ENCODE measurements at places on chromosomes 12 and 14. TPM values are rescaled to one million over a fixed set of nuclear protein-coding genes. Genes with fewer than 3 reads are reported as not detected.
A peak's percentile ranks its signal among the peaks of the same experiment; 100 is the strongest.

Gene C14orf180
- 0.26 TPM for total RNA-seq

Gene SRGAP1
- total RNA-seq: 13.5 TPM

Gene SPIC
- total RNA-seq: not detected

Gene TMEM253
- 4.3 TPM for total RNA-seq

Gene P2RX2
- not detected for total RNA-seq

Gene TMCC3
- 6.1 TPM for total RNA-seq

Gene TM7SF3
- total RNA-seq: 82.8 TPM

Gene ATP2A2
- 248 TPM for total RNA-seq

Gene TFCP2
- total RNA-seq: 31.8 TPM

Gene TEDC1
- 10.8 TPM for total RNA-seq

Gene GPR162
- total RNA-seq: 12.3 TPM

GRCh38 chr12:28328967-28329366 lies 138.7 kb downstream of the CCDC91 start:
- DNase-seq: no peak

DNA sequence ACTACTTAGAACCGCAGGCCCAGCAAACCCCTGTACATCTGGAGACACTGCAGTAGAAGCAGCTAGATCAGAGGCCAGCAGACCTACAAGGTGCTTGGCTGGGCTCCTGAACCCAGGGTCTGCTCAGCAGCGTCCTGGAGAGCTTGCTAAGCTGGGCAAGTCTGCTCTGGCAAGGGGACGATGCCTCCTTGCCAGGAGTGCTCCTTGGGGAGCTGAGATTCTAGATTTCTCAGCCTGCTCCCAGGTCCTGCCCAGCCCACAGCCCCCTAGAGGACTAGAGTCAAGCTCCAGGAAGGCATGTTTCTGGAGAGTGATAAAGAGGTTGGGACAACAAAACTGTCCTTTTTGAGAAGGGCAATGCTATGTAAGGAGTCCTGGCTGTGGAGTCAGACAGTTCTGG lies 60.3 kb downstream of the HSPB8 start:
- DNase-seq: no peak

- DNase-seq: no peak
Measured at GRCh38 chr12:3398196-3398789, 92.7 kb upstream of the PRMT8 start.

DNA sequence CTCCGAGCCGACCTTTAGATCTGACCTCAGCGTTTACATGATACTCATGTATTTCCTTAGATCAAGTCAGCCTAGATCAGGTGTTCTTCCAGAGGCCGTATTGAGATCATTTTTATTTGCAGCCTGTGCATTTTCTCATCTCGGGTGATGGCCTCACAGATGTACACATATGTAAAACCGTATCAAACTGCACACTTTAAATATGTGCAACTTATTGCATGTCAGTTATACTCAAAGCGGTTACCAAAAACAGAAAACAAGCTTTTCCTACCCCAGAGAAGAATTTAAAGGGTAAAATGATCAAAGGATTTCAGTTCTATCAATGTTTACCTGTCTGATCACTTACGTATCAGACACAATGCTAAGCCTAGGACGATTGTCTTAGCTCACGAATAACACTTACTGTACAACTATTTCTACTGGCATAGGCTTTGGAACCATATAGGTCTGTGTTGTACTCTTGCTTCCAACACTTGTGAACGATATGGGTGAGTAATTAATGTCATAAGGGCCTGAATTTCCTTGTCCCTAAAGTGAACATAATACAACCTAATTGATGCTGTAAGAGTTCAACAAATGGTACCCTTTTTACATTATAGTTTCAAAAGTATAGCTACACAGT lies 628 bp upstream of the LLPH start:
- no peak for DNase-seq

DNA sequence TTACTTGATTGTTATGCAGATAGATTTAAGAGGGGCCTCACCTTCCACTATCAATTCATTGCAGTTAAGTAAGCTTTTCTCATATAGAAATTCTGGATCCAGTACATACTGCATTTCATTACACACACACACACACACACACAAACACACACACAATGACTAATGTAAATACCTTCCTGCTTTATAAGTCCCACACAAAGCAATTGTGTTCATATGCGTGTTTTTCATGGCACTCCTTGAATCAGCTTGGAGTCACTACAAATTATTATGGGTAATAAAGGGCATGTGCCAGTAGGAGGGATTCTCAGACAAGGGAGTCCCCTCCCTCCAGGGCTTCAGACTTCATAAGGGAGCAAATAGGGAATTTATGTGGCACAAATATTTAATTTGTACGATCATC lies 4.5 kb downstream of the MIPOL1 start:
- no peak for DNase-seq

- no peak for DNase-seq
Measured at GRCh38 chr12:12926571-12927071, 25.3 kb downstream of the GPRC5D start.

DNA sequence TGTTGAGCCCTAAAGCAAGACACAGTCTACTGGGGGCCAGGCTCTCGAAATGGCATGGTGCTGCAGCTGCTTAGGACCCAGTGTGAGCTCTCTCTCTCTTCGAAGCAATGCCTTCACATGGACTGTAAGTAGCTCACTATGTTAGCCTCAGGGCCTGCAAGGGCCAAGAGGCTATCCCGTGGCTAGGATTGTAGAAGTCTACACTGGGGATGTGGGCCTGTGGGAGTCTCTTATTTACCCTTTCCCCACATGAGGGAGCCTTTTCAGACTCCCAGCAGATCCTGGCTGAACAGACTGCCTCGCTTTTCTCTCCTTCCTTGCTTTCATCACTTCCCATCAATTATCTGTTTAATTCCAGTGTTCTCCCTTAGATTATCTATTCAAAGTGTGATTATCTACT lies 101.4 kb downstream of the GPR65 start:
- no peak for DNase-seq

DNA sequence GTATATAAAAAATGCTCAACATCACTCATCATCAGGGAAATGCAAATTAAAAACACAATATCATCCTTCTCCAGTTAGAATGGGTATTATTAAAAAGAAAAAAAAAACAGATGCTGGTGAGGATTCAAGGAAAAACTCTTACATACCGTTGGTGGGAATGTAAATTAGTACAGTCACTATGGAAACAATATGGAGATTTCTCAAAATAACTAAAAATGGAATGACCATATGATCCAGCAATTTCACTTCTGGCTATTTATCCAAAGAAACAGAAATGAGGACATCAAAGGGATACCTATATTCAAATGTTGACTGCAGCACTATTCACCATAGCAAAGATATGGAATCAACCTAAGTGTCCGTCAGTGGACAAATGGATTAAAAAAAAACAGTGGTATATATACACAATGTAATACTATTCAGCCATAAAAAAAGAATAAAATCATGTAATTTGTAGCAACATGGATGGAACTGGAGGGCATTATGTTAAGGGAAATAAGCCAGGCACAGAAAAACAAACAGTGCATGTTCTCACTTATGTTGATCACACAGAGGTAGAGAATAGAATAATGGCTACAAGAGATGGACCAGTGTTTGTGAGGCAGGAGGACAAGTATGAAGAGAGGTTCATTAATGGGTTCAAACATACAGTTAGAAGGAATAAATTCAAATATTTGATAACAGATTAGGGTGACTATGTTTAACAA lies 14.4 kb upstream of the PRR4 start:
- DNase-seq: no peak

DNA sequence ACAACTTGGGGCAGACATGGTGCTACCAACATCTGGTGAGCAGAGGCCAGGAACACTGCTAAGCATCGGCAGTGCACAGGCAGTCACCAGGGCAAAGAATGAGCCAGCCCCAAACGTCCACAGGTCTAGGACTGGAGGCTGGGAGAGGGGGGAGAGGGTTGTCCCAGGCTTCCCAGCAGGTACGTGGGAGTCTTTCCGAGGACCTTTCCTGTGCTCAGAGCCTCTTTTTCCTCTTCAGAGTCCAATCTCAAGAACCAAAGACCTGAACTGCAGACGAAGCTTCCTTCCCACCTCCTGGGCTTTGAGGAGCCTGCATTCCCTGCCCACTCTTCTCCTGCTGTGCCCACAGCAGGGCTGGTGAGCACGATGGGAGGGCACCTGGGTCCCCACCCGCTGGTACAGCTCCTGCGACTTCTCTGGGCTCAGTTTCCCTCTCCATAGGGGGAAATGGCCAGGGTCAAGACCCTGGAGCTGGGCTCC lies 48.7 kb downstream of the DLK1 start:
- no peak for DNase-seq

- DNase-seq: peak; percentile 25
Measured at GRCh38 chr14:49992901-49993339, 100.0 kb downstream of the ARF6 start.

DNA sequence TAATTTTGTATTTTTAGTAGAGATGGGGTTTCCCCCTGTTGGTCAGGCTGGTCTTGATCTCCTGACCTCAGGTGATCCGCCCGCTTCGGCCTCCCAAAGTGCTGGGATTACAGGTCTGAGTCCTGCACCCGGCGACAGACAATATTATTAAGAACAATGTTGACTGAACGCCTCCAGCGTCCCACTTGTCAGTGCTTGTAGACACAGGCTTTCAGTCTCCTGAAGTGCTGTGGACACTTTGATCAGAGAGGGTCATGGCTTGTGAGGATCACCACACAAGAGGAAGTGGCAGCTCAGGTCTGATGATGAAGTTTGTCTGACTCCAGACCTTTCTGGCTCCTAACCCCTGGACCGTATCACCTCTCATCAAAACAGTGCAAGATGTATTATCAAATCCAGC lies 114.6 kb downstream of the CHST11 start:
- no peak for DNase-seq

DNA sequence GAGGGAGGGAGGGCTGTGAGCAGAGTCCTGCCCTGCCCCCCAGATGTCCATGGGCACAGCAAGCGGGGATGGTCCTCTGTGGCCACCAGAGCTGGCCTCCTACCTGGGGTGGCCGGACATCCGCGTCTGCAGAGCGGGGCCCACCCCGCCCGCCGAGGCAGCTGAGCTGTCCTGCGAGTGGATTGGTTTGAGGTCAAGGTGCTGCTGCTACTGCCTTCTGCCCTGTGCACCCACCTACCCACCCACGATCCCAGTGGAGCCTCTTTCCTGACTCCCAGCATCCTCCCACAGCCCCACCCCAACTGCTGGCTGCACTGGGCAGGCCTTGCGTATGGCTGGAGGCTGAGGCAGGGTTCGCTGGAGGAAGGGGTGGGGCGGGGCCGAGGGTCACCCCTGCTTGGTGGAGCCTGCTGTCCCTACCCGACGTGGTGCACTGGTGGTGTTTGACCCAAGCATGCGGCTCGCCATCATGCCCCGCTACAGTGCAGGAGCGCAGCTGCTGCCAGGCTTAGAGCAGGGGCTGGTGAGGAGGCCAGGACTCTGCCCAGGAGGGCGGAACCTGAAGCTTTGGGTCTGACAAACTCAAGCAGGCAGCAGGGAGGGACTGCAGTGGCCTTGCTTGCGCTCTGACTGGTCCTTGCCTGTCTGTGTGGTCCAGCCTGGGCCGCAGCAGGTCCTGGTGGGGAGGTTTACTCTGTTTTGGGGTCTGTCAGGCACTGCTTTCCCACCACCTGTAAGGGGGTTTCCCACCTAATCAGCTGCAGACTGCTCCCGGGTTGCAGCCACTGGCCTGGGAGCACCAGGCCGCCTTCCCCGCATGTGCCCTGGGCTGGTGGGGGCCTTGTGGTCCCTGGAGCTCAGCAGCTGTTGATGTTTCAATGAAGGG lies 23.7 kb downstream of the CEP170B start:
- no peak for DNase-seq

DNA sequence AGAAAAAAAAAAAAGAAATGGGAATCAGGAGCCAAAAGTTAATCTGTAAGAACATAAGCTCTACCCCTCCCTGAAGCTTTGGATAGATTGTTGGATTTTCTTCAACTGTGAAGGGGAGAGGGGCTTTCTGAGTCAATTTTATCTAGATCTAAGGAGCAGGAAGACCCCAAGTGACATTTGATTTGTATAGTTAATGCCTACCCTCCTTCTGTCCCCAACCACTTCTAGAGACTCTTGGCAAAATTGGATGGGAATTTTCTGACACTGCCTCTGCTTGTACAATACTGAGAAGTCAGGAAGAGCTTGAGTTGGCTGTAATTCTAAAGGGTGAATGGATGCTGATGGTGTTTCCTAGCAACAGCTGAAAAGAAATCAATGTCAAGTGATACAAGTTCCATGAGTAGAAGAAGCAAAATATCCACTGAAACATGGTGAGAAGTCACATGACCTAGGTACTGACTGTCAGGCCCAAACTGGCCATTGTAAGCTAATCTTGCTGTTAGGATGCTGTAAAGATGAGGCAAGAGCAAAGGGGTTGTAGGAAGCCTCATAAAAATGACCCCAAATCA lies 42.2 kb downstream of the NDUFA12 start:
- DNase-seq: no peak

- no peak for DNase-seq
Measured at GRCh38 chr14:53338192-53338591, 185.1 kb upstream of the DDHD1 start.

- no peak for DNase-seq
Measured at GRCh38 chr12:62758216-62758615, 176.7 kb downstream of the PPM1H start.

- DNase-seq: no peak
Measured at GRCh38 chr14:36683083-36683724, 21.5 kb downstream of the PAX9 start.

DNA sequence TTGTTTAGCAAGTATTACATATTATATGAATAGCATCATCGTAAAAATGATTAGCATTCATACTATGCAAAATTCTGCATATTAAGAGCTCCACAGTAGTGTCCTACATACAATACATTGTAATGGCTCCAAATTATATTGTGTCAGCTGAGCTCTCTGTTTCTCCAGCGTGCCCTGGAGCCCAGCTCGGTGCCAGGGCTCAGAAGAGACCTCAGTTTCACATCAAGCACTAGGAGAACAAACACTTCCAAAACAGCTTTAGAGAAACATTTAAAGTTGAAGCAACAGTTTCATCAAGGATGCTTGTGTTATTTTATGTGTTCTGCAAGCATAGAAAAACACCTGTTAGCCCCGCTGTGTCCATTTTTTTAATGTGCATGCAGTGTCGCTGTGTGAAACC lies 456.9 kb downstream of the EGLN3 start:
- DNase-seq: no peak

DNA sequence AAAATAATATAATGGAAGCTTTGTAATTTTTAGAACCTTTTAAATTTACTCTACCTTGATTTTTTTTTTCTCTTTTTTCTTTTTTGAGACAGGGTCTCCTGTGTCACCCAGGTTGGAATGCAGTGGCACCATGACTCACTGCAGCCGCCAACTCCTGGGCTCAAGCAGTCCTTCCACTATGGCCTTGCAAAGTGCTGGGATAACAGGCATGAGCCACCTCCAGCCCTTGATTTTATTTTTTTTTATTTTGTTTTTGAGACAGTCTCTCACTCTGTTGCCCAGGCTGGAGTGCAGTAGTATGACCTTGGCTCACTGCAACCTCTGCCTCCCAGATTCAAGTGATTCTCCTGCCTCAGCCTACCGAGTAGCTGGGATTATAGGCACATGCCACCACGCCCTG lies 65.3 kb upstream of the TRAF3 start:
- no peak for DNase-seq

GRCh38 chr12:20376984-20377383 lies 8.6 kb downstream of the PDE3A start:
- DNase-seq: no peak

All from mucosa of gallbladder (tissue), 1 donor.